ENCODE measurements at places on chromosomes 16 and 17.

- DNase-seq, result no peak
These were observed 11.0 kb upstream of the CUEDC1 start for GRCh38 chr17:57966246-57966645.

- DNase-seq, result no peak
These were observed 16.6 kb upstream of the ATP6V0C start for GRCh38 chr16:2497116-2497630.

- DNase-seq, result no peak
These were observed 13.5 kb upstream of the DHRS13 start for GRCh38 chr17:28916302-28916934.

DNA sequence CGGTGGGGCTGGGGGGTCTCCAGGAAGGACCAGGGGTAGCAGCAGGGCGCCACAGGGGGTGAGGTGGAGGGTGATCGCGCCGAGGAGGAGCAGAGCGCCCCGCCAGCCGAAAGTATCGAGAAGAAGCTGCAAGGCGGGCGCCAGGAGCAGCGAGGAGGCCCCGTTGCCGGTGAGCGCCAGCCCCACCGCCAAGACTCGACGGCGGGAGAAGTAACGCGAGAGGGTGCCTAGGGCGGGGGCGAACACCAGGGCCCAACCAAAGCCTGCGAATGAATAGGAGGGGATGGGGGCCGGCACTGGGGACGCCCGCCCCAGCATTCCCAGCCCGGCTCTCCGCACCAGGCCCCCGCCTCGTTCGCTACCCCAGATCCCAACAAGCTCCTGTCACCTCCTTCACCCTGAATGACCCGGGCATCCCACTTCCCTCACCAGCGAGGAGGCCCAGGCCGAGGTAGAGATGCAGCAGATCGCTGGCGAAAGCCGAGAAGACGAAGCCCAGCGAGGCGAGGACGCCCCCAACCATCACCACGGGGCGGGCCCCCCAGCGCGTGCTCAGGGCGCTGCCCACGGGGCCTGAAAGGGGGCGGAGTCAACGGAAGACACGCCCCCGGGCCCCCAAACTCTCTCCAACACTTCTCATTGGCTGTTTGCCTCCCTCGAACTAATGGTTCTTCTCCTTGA is 1.3 kb downstream of the SLC16A11 start:
- no peak for DNase-seq

GRCh38 chr17:50203604-50204345 is 2.3 kb upstream of the COL1A1 start:
- DNase-seq, result peak; percentile 16

GRCh38 chr17:50519141-50519834 is 11.0 kb downstream of the MYCBPAP start:
- DNase-seq, result no peak

DNA sequence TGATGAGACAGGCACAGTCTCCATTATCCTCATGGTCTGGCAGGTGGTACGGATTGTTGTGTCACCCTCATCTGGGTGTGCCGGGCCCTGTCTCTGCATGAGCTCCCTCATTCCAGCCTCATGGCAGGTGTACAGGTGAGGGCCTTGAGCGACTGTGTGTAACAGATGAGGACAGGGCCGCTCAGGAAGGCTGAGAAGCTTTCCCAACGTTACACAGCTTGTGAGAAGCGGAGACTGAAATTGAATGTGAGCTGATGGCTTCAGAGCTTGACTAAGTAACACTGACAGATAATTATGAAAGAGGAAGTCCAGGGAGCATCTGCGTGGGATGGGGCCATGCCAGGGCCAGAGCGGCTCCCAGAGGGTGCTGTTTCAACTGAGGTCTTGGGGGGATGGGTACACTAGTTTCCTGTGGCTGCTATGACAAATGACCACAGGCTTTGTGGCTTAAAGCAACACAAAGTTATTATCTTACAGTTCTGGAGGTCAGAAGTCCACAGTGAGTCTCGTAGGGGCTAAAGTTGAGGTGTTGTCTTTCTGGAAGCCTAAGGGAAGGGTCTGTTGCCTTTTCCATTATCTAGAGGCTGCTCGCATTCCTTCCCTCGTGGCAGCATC is 36.7 kb downstream of the CMIP start:
- DNase-seq, result no peak

DNA sequence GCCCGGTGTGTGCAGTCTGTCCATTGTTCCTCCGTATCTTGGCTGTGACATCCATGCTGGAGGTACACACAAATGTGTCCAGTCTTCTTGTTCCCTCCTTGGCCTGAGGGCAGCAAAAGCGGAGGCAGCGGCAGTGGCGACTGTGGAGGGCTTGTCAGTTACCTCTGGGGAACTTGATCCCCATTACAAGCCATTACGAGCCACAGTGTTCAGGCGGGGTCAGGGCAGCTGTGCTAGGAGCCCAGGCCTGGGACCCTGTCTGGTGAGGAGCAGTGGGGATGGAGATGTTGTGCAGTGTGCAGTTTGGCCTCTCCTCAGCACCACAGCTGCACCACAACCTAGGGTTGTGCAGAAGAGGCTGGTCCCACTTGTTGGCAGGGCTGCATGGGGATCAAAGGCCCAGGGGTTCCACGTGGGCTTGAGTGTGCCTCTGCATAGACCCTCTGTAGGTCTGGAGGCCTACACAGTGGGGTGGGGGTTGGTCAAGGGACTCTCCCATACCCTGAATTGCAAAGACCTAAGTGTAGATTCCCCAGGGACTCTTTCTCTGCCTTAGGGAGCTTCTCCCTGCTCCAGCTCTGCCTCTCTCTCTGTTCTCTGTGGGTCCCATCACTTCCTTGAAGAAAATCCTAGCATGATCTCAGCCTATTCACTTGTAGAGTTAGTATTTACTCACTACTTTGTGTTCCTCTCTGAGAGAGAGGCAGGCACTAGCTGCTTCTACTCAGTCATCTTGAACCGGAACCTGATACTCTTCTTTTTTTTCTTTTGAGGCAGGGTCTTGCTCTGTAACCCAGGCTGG is 58.8 kb downstream of the SLFN11 start:
- no peak for DNase-seq

DNA sequence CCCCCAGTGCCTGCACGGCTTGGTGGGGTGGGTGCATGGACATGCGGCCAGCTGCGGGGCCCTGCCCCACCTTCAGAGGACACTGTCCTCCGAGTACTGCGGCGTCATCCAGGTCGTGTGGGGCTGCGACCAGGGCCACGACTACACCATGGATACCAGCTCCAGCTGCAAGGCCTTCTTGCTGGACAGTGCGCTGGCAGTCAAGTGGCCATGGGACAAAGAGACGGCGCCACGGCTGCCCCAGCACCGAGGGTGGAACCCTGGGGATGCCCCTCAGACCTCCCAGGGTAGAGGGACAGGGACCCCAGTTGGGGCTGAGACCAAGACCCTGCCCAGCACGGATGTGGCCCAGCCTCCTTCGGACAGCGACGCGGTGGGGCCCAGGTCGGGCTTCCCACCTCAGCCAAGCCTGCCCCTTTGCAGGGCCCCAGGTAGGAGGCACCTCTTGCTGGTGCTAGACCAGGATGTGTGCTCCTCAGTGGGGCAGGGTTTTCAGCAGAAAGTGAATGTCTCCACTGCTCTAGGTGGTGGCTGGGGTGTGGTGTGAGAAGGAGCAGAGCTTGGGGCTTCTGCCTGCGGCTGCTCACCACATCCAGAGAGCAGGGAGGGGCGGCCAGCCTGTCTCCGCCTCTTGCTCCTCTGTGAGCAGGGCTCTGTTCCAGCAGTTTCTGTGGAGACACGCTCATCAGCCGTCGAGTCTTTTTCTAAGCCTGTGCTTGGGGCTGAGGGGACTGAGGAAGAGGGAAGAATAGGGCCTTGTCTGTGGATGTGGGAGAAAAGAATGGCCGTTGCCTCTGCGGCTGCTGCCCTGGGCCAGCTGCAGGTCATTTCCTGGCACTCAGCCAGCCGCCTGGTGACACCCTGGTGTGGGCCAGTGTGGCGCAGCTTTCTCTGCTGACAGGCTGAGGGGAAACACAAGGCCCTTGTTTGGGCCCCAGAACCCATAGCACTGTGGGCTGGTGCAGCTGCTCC is 2.2 kb downstream of the ZNF276 start:
- no peak for DNase-seq

All from RWPE2 (cell line).